ENCODE measurements at places on chromosomes 3 and 15.

DNA sequence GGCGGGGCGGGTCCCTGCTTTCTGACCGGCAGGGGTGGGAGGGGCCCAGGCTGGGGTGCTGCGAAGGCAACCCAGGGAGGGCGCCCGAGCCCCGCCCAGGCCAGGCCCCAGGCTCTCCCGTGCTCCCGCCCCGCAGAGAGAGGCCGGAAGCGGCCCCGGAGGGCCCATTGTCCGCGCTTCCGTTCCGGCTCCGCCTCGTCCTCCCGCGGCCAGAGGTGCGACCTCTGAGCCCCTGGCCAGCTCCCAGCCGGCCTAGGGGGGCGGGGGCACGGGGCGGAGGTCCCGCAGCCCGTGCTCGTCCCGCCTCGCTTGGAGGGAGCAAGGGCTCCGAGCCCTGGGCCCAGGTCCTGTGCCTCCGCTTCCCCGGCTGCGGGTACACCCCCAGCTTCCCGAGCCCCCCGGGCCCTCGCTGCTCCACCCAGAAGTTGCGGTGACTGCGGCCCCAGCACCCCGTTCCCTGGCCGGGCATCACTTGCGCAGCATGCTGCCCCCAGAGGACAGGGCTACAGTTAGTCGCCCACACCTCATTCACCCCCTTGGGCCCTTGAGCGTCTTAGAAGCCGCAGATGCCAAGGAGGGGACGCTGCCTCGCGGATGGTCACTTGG lies 20.4 kb upstream of the PLXND1 start:
- no peak for DNase-seq

DNA sequence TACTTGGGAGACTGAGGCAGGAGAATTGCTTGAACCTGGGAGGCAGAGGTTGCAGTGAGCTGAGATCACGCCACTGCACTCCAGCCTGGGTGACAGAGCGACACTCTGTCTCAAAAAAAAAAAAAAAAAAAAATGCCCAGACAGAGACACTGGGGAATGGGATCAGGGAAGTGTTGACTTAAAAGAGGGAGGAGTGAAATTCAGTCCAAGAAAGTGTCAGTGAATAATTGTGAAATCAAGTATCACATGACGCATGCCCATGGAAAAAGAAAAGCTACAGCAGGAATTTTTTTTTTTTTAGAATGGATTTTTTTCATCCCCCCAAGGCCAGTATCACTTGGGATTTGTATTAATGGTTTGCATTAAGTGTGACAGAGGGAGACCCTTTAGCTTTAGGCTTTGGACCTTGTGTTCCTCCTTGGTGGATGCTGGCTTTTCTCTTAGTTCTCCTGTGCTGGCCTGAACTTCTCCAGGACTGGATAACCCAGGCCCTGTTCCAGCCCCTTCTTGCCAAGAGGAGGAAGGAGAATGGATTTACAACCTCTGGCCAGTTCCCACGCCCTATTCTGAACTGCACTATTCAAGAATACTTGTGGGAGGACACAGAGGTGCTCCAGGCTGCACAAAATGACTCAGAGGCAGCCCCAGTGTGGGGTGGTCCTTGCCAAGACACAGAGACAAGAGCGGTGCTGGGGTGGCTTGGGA lies 36.7 kb upstream of the ZNF774 start:
- DNase-seq = no peak

GRCh38 chr3:52308308-52308707 lies 7.8 kb upstream of the DNAH1 start:
- DNase-seq = no peak

- no peak for DNase-seq
Measured at GRCh38 chr3:47605652-47606051, 27.0 kb upstream of the CSPG5 start.

GRCh38 chr3:86996261-86996955 lies 5.5 kb upstream of the VGLL3 start:
- DNase-seq = no peak

DNA sequence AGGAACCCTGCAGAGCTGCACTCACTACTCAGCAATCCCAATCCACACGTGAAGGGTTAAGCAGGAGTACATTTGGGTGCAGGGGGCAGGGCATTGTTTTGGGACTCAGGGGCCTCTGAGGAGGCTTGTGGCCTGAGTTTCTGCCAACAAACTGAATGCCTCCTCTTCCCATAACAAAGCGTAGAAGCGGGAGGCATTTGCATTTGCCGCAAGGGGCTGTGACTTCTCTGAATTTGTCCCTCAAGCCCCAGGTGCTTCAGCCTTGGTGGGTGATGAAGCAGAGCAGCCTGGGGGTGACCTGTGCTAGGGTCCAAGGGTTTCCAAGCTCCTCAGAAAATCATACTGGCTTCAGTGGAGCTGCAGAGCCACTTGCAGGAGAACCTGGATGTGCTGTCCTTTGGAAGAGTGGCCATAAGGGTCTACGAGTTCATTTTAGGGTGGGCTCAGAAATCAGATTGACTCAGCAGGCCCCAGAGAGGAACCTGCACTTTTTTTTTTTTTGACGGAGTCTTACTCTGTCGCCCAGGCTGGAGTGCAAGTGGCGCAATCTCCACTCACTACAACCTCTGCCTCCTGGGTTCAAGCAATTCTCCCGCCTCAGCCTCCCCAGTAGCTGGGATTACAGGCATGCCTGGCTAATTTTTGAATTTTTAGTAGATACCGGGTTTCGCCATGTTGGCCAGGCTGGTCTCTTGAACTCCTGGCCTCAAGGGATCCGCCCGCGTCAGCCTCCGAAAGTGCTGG lies 1.4 kb upstream of the RPSA start:
- DNase-seq = no peak

- no peak for DNase-seq
Measured at GRCh38 chr3:197936819-197937384, 13.1 kb upstream of the RPL35A start.

DNA sequence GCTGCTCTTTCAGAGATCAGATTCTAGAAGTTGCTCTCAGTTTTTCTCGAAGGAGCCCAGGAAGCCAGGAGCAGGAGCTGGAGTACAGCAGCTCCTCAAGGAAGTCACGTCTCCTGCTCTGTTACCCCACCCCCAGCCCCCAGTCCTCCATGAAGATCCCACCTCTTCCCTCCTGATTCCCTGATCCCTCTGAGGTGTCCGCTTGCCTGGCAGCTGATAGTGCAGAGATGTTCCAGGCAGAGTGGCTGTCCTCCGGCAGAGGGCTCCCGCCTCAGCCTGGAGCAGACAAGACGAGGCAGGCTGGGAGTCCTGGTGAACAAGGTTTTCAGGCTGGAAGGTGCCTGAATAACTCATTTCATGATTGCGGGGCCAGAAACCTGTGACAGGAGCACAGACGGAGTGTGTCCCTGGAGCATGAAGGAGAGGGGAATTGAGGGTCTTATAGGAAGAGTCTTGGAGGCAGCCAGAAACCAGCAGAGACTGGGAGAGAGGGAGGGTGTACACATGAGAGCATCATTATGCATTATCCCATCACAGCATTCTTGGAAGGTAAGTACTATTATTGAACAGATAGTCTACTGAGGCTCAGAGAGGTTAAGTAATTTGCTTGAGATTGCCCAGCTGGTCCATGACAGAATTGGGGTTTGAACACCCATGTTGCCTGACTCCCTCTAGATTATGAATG lies 1.2 kb downstream of the HRH1 start:
- no peak for DNase-seq

DNA sequence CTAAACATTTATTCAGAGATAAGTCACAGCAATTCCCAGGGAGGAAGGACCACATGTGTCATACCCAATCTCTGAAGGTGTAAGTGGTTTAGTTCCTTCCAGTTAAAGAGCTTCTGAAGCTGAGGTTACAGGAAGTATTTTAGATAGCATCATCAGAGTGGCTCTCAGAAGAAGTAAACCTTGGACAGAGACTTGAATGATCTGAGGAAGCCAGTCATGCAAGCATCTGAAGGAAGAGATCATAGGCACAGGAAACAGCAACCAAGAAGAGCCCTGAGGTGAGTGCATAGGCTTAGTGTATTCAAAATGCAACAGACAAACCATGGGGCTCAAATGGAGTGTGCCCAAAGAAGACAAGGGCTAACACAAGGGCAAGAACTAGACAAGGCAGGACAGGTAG lies 210.3 kb downstream of the ULK4 start:
- DNase-seq = no peak

DNA sequence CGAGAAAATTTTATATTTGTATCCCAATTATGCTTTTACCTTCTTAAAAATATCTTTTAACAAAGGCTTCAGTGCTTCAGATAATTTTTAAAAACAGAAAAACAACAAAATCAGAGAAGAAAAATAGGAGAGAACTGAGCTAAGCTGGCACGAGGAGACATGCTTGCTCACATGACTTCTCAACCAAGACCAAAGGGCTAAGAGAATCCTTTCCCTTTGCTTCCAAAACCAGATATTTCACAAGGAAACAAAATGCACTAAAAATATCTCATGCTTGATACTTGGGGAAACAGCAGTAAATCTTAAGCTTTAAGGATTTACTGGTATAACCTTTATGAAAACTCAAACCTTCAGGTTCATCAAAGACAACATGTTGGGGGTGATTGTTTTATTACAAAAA lies 58.4 kb downstream of the CAPN7 start:
- DNase-seq = no peak

DNA sequence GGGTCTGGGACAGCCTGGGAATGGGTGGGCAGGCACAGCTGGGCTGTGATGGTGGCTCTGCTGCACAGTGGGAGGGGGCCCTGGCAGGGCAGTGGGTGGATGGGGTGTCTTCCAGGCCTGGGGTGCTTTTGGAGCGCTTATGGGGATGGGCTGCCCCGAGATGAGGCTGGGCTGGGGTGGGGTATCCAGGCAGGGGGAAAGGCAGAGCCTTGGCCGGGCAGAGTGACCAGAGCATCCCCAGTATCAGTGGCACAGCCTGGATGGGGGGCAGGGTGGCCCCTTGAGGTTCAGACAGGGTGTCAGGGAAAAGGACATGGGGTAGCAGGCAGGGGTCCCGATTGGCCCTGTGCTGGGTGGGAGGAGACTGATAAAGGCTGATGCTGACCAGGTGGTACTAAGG lies 26.6 kb downstream of the HDAC11 start:
- DNase-seq = no peak

GRCh38 chr3:49771340-49771938 lies 14.9 kb downstream of the IP6K1 start:
- no peak for DNase-seq

- no peak for DNase-seq
Measured at GRCh38 chr3:50202353-50203112, 2.5 kb upstream of the SLC38A3 start.

- peak; percentile 82 for DNase-seq
Measured at GRCh38 chr15:63503739-63504246, 600 bp upstream of the USP3 start.

DNA sequence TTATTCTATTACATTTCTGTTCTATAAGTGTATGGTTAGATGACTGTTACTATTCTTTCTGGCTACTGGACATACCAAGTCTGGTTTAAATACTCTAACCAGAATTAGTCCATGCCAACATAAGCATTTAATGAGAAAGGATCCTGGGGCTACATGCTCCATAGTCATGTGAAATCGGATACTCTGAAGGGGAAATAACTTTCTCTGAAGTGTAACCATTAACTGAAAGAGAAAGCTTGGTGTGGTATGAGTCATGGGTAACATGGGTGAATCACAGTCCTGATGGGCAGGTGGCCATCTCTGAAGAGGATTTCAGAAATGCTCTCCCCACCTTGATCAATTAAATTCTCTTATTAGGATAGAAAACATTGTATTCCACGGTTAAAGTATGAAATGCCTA lies 69.4 kb downstream of the FHIT start:
- DNase-seq = no peak

GRCh38 chr3:8734137-8734878 lies 706 bp downstream of the CAV3 start:
- DNase-seq = no peak

DNA sequence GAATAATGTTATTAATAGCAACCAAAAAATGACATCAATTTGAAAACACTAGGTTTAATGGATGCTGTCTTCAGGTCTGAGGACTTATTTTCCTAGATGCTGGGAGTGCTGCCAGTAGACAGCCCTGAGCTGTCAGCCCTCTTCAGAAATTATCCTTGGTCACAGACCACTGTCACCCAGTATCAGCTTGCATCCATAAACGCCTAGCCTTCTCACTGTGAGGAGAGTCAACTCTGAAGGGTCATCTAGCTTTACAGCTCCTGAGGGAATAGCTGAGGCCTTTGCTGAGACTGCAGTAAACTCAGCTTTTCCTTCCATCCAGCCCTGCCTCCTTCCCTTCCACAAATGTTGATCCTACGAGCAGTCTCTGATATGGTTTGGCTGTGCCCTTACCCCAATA lies 19.4 kb upstream of the MNS1 start:
- no peak for DNase-seq

- no peak for DNase-seq
Measured at GRCh38 chr15:46316024-46316423, 681.2 kb downstream of the SQOR start.

DNA sequence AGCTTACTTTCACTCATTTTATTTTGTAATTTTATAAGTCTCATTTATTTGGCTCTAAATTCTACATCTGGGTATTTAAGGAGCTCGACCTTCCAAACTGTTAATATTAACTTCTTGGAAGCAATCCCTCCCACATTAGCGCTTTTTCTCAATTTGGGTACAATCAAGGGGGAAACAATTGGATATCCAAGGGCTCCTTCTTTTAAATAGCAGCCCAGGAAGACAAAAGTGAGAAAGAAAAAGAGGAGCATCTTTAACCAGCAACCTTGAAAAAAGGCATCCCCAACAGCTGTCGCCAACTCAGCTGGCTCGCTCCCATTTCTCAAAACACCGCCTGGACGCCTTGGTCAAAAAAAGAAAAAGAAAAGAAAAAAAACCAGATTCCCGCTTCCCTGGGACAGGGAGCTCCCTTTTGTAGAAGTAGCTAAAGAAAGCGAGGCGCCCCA lies 873 bp downstream of the C3orf70 start:
- DNase-seq = no peak

DNA sequence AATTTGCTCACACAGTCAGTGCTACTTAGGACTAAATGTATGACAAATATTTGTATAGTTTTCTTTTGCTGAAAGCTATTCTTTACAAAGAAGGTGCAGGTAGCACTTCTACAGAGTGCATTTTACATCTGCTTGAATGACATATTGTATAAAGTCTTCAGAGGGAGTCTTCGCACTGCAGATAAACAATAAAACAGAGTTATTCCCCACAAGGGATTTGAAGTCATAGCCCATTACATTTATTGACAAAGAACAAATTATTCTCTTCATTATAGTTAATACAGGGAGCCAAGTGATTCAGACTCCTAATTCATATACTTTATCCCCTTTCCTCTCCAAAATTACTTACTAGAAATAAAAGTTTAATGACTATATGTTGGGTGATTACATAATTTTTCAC lies 529.7 kb downstream of the EDEM1 start:
- DNase-seq = no peak

GRCh38 chr3:94665922-94666321 lies 603.1 kb downstream of the NSUN3 start:
- DNase-seq = no peak

- no peak for DNase-seq
Measured at GRCh38 chr3:54283470-54283869, 161.1 kb downstream of the CACNA2D3 start.

- no peak for DNase-seq
Measured at GRCh38 chr15:99651023-99651807, 82.0 kb downstream of the LYSMD4 start.

DNA sequence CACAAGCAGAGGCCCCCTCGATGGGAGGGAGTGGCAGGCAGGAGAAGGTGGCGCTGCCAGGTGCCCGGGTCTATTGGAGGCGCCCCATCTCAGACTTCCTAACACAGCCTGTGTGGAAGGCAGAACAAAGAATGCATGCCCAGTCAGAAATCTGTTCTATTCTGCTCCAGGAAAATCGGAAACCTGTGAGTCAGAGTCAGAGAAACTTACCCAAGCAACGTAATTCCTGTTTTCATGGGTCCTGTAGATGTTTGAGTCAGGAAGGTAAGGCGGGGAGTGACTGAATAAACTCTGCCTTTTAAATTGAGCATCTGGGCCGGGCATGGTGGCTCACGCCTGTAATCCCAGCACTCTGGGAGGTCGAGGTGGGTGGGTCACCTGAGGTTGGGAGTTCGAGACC lies 13.7 kb downstream of the MAP6D1 start:
- no peak for DNase-seq
